Right lung (tissue), 10 donors: ENCODE measurements at places on chromosomes 16 and 17. TPM values are rescaled to one million over a fixed set of nuclear protein-coding genes. Genes with fewer than 3 reads are reported as not detected.

TMED6 gene
- polyA plus RNA-seq = 4.4 TPM

RAB37 gene
- polyA plus RNA-seq = 11.3 TPM

GRCh38 chr16:70159355-70160348 lies 13.9 kb upstream of the CLEC18C start:
- DNase-seq = no peak

DNA sequence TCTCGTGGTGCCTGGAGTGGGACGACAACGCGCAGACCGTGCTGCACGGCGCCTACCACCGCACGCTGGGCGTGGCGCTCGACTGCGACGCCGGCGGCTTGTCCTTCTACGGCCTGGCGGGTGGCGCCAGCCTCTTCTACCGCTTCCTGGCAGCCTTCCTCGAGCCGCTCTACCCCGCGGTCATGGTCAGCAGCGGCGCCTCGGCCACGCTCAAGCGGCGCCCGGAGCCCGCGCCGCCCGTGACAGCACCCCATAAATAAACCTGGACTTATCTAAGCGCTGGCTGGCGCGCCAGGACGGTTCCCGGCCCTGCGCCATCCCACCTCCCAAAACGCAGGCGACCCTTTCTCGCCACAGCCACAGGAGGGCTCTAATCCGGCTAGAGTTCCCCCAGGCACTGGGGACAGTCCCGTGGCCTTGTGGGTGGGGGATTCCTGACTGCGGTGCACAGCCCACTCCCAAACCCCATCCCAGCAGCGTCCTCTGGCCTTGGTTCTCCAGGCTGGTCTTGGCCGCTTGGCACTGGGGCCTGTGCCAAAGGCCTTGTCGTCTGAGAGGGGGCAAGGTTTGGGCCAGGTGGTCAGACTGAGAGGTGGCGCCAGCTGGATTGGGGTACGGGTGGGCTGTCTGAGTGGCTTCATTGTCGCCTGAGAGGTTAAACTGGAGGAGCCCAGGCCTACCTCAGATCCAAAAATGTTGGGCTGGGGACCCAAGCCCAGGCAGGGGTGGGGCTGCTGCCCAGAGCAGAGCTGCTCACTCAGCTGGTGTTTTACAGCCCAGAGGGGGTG lies 10.1 kb upstream of the SLC16A5 start:
- peak; percentile 51 for DNase-seq

DNA sequence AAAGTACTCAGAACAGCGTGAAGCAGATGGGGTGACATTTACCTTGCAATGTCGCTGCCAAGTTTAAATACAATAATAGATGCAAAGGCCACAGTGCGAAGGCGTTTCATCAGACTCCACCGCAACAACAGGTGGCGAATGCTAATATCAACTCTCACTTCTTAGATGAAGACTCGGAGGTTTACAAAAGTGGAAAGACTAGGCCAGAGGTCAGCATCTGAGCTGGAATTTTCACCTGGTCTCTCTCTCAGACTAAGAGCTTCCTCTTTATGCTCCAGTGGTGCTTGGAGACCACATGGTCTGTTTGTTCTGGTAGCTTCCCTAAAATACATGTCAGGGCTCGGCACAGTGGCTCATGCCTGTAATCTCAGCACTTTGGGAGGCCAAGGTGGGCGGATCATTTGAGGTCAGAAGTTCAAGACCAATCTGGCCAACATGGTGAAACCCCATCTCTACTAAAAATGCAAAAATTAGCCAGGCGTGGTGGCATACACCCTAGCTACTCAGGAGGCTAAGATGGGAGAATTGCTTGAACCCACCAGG lies 169.1 kb downstream of the XYLT1 start:
- no peak for DNase-seq

DNA sequence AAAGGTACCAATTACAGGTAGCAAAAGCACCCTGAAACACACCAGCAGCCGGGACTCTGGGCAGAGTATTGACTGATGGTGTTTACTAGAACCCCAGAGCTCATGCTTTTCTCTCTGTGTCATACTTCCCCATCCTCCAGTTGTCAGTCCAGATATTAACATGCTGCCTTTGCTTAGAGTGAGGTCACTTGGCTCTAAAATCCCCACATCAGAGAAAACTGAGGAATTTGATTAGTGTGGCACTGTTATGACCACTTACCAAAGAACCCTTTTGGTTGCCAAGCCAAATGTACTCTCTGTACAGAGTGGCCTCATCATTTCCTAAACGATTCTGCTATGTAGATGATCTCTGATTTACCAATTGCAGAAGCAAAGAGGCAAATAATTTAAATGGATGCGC lies 80.4 kb downstream of the ABCC12 start:
- DNase-seq = no peak

DNA sequence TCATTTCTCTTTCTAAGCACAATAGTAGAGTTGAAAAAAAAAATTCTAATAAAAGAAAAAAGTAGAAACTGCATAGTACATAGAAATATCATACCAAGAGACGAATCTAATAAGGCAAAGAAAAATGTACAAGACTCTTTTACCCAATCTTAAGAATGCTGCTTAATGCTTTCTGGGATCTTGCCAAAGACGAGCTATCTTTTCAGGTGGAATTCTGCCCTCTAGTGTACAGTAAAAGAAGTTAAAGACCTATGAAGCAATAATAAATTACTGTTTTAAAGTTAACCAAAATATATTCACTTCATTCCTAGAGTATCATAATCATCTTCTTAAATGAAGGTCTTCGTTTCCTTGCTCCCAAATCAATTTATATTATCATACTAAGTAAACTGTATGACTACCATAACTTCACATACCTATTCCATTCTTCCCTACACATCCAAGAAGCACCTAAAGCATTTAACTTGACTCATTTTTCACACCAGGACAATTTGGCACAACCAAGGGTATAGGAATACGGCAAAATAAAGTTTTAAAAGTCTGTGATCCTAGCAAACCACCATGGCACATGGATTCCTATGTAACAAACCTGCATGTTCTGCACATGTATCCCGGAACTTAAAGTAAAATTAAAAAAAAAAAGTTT lies 47.7 kb downstream of the CFDP1 start:
- DNase-seq = peak; percentile 78

GRCh38 chr17:68572138-68572842 lies 28.9 kb downstream of the FAM20A start:
- no peak for DNase-seq
